ENCODE measurements at places on chromosomes 4 and X.

DNA sequence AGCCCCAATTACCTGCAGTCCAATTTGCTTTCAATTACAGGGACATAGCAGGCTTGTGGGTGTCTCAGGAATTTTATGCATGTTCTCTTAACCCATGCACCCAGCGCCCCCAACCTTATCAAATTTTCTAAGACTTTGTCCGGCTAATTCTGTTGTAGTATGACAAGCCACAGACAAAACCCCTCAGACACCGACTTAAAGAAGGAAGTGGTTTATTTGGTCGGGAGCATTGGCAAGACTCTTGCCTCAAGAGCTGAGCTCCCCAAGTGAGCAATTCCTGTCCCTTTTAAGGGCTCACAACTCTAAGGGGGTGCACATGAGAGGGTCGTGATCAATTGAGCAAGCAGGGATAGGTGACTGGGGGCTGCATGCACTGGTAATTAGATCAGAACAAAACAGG lies 28.7 kb upstream of the IL9R start:
- no peak for DNase-seq

- no peak for DNase-seq
Observed at GRCh38 chr4:181569553-181569952, 673.6 kb upstream of the TENM3 start.

- DNase-seq = no peak
Observed at GRCh38 chr4:140556372-140557085, 12.2 kb downstream of the UCP1 start.

GRCh38 chr4:95979961-95980876 lies 140.3 kb downstream of the PDHA2 start:
- DNase-seq = no peak

GRCh38 chr4:30753316-30753715 lies 33.1 kb downstream of the PCDH7 start:
- DNase-seq = no peak

- no peak for DNase-seq
Observed at GRCh38 chr4:13523591-13524503, 20.5 kb downstream of the NKX3-2 start.
